ENCODE measurements at places on chromosomes 11 and 22.

DNA sequence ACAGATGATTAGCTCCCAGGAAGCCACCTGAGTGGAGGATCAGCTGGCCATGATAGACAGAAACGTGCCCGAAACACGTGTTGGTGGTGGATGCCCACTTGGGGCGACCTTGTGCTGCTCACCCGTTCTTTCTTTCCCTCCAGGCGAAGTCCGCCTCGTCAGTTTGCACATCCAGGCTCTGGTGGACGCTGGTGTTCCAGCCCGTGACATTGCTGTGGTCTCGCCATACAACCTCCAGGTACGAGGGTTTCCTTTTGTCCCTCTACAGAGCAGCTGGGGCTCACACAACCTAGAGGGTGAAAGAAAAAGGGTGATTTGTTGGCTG is 30.6 kb downstream of the IGHMBP2 start:
- H3K36me3 ChIP-seq, result peaks cover 17% of the 10 kb centered on the region
- H3K4me1 ChIP-seq, result no peaks in the 10 kb centered on the region
- H3K4me3 ChIP-seq, result no peak overlapping the region

GRCh38 chr11:69066122-69067112 is 17.7 kb downstream of the TPCN2 start:
- no peak overlapping the region for H3K4me3 ChIP-seq
- peaks cover 11% of the 10 kb centered on the region for H3K36me3 ChIP-seq
- H3K27ac ChIP-seq, result no peak overlapping the region
- H3K27me3 ChIP-seq, result no peaks in the 10 kb centered on the region
- peaks cover 6% of the 10 kb centered on the region for H3K4me1 ChIP-seq

DNA sequence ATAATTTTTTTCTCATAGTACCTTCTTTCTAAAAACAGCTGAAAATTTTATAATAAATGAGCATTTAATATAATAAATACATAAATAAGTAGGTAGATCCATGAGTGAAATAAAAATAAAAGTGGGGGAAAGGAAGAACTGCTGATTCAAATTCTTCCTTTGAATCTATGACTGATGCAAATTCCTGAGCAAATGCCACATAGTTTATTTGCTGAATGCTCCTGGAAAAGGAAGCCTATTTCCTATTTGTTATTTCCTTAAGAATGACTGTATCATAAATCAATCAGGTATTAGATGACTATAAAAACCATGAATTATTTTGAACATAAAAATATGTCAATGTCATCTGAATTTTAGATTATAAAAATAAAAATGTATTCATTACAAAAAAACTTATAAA is 16.6 kb downstream of the BTBD10 start:
- peaks cover 54% of the 10 kb centered on the region for H3K4me1 ChIP-seq
- no peaks in the 10 kb centered on the region for H3K27me3 ChIP-seq
- no peak for DNase-seq

DNA sequence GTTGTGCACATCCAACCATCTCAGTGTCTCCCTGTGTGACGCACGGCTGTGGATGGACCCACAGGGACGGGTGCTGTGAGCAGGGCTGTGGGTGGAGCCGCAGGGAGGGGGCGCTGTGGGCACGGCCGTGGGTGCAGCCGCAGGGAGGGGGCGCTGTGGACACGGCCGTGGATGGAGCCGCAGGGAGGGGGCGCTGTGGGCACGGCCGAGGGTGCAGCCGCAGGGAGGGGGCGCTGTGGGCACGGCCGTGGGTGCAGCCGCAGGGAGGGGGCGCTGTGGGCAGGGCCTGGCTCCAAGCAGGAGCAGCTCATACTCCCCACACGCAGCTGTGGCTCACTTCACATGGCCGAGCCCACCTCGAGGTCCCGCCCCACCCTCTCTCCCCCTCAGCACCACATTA is 6.0 kb upstream of the MAPK11 start:
- H3K27me3 ChIP-seq, result no peaks in the 10 kb centered on the region
- H3K36me3 ChIP-seq, result peaks cover 15% of the 10 kb centered on the region

DNA sequence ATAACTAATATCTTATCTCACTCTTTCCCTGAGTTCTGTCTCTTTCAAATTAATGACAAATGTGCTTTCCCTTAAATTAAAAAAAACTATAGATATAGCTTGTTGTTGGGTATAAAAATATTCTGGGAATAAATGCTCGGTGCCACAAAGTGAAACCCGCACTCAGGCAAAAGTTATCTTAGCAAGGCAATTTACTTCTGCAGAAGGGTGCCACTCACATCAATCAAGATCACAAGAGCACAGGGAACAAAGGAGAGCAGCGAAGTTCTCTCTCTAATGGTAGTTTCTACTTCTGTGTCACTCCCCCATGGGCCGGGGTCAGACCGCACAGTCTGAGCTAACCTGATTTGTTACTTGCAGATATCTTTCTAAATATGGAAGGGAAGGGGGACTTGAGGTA is 4.7 kb upstream of the OR52N2 start:
- no peaks in the 10 kb centered on the region for H3K36me3 ChIP-seq
- H3K4me1 ChIP-seq, result peaks cover 4% of the 10 kb centered on the region
- no peak overlapping the region for H3K4me3 ChIP-seq
- no peak overlapping the region for H3K27ac ChIP-seq
- peaks cover 30% of the 10 kb centered on the region for H3K27me3 ChIP-seq
- DNase-seq, result no peak

DNA sequence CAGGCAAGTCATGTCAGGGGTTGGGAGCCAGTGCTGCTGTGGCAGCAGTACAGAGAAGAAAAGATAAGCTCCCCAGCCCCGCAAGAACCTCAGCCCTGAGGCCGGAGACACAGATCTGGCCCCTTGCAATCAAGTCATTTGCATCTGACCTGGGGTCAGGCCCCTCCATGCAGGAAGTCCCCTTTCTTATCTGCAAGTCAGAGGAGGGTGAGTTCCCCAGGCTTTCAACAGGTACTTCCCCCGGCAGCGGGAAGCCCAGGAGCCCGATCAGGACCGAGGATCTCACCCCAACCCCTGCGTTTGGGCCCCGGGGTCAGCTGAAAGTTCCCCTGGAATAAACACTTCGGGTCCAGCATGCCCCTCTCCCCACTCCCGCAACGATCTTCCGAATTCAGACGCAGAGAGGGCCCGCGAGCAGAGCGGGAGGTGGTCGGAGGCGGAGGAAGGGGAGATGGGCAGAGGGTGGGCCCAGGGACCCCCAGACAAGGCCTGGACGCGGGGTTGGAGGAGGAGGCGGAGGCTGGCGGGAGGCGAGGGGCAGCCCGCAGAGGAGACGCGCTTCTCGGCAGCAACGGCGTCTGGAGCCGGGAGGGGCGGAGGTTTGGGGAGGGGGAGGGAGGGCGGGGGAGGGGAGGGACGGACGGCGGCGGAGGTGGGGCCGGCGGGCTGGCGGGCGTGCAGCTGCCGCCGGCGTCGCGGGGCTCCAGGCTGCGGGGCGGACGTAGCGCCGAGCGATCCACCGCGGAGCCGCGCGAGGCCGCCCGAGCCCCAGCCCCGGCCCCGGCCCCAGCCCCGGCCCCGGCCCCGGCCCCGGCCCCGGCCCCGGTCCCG is at the start of gene TSPAN18:
TSPAN18 (plus strand) TSS at position 680 of the 831 bp plus-strand sequence. CDS start 179,455 bp downstream, outside the sequence.
- peaks cover 7% of the 10 kb centered on the region for H3K36me3 ChIP-seq
- H3K27me3 ChIP-seq, result peaks cover 35% of the 10 kb centered on the region
- peak within 1 kb of the TSS; percentile 87 for H3K4me3 ChIP-seq
- peak; percentile 16 for DNase-seq
- H3K27ac ChIP-seq, result peak within 1 kb of the TSS; percentile 96

DNA sequence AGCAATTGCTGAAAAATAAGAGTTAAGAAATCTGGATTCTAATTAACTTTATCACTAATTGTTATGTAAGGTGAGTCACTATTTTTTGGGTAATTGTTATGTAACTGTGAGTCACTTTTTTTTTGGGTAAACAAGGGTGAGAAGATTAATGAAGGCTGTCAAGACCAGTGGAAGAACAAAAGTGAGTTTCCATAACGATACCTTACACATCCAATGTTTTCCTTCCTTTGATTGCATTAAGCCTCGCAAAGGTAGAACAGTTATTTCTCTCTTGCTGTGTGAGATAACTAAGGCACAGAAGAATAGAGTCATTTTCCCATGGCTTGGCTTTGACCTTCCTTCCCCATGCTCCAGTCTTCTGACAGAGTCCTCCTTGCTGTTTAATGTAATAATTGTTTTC is 374.7 kb downstream of the DDX10 start:
- H3K36me3 ChIP-seq, result no peaks in the 10 kb centered on the region
- H3K4me3 ChIP-seq, result no peak overlapping the region
- DNase-seq, result no peak
- no peaks in the 10 kb centered on the region for H3K4me1 ChIP-seq

- DNase-seq, result peak; percentile 17
- H3K4me3 ChIP-seq, result no peak overlapping the region
- no peaks in the 10 kb centered on the region for H3K4me1 ChIP-seq
- no peaks in the 10 kb centered on the region for H3K27me3 ChIP-seq
These were observed 22.1 kb downstream of the GGTLC2 start for GRCh38 chr22:22666307-22667091.

DNA sequence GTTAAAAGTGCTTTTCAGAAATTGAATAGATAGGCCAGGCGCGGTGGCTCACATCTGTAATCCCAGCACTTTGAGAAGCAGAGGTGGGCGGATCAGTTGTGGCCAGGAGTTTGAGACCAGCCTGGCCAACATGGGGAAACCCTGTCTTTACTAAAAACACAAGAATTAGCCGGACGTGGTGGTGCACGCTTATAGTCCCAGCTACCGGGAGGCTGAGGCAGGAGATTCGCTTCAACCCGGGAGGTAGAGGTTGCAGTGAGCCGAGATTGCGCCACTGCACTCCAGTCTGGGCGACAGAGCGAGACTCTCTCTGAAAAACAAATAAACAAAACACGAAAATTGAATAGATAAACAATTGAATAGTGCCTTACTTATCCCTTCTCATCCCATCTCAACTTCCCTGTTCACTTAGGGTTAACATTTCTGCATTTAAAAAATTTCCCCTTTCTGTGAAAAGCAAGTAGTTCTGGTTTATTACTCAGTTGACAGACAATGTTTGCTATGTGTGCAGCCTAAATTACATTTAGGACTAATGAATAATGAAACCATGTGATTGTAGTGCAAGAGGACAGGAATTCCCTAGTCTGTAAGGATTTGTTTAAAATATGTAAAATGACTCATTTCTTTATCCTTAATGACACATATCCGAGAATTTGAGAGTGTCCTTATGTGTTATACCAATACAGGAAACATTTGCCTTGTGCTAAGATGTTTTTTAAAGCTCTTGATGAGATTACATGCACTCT is 6.0 kb downstream of the RNF169 start:
- no peaks in the 10 kb centered on the region for H3K27me3 ChIP-seq
- H3K36me3 ChIP-seq, result peaks cover 6% of the 10 kb centered on the region
- peak overlapping the region; percentile 22 for H3K4me3 ChIP-seq
- H3K27ac ChIP-seq, result peak overlapping the region; percentile 0
- peaks cover 33% of the 10 kb centered on the region for H3K4me1 ChIP-seq
- no peak for DNase-seq

DNA sequence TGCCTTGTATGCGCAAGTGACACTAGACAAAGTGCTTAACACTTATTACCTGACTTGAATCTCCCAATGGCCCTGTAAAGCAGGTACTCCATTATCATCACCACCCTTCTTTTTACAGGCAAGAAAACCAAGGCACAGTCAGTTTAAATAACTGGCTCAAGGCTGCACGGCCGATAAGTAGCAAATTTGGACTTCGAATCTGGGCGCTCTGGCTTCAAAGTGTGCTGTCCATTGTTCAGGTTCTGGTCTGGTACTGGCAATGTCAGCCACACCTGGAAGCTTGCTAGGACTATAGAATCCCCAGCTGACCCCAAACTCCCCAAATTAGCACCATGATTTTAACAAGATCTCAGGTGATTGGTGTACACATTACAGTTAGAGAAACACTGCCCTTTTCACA is 19.3 kb upstream of the EHF start:
- H3K27ac ChIP-seq, result no peak overlapping the region
- H3K27me3 ChIP-seq, result peaks cover 8% of the 10 kb centered on the region
- peaks cover 12% of the 10 kb centered on the region for H3K4me1 ChIP-seq

Data from effector memory CD8-positive, alpha-beta T cell (primary cell).